ENCODE measurements at places on chromosomes 3 and 15.

DNA sequence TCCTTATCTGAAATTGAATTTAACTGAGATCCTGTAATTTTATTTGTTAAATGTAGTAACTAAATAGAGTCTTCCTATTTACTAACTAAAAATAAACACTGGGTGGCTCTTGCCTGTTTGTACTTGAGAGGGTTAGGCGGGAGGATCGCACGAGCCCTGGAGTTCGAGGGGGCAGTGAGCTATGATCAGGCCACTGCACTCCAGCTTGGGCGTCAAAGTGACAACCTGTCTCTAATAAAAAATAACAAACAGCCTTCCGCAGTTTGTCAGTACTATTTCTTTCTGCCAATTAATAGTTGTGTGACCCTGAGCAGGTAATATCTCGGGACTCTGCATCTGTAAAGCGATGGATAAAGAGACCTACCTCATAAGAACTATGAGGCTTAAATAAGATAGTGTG is 768 bp upstream of the PDE12 start:
- DNase-seq, result no peak

GRCh38 chr3:25257026-25257425 is 171.0 kb upstream of the RARB start:
- no peak for DNase-seq

GRCh38 chr3:130242850-130243569 is 102.5 kb upstream of the COL6A5 start:
- DNase-seq, result no peak

DNA sequence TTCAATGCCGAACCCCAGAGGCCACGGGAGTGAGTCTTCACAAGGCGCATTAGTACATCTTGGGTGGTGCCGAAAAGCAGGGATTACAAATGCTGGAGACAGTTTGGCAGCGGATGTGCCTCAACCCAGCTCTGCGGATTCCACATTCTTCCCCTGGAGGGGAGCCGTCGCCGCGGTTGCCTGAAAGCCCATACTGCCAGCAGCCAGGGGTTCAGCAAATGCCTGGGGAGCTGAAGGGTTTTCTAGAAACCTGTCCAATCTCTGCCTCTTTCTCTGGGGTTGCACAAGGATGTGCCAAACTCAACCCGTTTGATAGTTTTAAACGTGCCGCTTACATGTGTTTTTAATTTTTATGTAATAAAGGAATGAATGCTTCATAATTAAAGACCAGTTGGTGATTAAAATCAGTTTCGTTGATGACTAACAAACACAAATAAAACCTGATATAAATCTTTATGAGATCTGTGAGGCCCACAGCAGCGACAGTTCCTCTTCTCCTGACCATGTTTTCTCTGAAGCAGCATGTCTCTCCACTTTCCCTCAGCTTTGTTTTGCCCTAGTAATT is 74.6 kb upstream of the LEKR1 start:
- DNase-seq, result no peak

DNA sequence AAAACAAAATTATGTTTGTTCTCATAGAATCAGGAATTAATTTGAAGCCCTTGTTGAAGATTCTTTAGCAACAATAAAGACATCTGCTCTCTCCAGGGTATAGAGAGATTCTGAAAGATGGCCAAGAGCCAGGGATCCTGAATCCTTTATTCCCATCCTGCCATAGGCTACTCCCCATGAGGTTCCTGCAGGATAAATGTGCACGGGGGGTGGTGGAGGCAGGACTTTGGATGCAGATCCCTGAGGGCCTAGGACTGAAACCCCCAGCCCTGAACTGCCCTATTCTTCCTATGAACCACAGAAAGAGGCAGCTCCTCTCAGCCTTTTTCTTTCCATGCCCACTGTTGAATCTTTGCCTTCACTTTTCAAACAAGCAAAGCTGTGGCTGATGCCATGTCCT is 17.1 kb downstream of the TMEM108 start:
- no peak for DNase-seq

DNA sequence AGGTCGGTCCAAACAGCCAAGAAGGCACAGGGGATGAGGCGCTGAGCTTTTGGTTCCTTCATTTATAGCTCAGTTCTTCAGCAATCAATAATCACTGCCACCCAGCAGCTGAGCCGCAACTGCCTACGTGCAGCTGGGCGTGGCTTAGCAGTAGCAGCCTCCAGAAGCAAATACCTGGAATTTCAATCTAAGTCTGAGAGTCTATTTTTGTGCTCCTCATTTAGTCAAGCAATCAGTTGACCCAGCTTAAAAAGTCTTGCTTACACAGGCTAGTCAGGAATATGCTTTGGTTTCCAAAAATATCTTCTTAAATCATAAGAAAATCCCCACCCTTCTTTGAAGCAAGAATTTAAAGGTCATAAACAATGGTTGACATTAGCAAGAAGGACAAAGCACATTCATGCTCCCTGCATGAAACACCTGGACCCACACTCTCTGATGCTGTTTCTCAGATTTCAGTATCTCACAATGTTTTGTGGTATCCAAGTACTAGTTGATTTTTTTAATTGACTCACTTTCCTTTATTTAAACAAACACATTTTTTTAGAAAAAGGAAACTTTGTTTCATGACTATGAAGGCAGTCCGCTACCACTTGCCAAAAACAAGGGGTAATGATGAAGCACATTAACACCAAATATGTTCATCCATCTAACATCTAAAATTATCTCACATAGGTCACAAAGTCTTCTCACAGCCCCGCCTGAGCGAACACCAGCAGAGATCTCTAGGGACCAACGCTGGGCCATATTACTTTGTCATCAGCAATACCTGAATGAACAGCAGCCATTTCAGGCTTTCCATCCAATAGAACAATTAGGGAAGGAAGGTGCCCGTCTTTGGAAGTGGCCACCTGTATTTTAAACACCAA is 106.1 kb downstream of the OXNAD1 start:
- DNase-seq, result no peak

DNA sequence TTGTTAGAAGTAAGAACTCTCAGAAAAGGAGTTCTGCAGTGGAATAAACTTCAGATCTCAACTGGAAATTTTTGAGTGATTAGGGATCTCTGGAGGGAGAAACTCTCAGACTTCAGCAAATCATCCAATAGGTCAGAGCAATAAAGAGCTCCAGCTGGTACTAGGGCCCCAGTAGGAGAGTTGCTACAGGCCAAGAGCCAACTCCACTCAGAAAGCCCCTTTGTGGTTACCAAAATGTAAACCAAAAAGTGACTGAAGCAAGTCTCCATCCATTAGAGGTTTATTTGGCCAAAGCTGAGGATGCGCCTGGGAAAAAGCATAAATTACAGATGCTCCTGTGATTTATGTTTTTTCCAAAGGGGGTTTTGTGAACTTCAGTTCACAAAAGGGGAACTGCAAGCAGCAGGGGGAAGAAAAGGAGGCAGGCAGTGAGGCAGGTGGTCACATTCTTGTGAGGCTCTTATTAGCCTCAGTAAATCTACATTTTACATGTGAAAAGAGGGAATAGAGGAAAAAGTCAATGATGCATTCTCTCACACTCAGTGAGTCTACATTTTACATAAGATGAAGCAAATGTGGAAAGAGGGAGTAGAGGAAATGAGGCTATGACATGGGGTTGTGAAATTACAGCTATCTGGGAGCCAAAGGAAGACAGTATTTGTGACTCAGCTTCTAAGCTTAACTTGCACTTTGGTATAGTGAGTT is 92.4 kb upstream of the DAZL start:
- DNase-seq, result no peak

DNA sequence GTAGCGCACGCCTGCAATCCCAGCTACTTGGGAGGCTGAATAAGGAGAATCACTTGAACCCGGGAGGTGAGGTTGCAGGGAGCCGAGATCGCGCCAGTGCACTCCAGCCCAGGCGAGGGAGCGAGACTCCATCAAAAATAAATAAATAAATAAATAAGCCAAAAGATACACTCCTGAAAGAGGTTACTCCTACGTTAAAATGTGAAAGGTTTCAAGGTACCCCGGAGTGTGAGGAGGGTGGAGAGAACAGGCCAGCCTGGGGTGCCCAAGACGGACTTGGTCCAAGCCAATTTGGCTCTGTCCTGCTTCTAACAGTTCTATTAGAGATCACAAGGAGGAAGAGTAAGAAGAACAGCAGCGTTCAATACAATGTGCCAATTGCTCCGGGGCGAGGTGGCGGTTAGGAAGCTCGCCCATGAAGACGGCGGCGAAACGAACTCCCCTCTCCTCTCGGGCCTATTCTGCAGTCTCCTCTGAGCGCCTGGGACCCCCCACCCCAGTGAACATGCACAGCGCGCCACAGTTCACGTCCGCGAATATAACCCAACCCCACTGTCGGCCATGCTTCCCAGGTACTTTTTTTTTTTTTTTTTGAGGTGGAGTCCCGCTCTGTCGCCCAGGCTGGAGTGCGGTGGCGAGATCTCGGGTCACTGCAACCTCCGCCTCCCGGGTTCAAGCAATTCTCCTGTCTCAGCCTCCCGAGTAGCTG is 942 bp downstream of the ELP6 start:
- peak; percentile 13 for DNase-seq

DNA sequence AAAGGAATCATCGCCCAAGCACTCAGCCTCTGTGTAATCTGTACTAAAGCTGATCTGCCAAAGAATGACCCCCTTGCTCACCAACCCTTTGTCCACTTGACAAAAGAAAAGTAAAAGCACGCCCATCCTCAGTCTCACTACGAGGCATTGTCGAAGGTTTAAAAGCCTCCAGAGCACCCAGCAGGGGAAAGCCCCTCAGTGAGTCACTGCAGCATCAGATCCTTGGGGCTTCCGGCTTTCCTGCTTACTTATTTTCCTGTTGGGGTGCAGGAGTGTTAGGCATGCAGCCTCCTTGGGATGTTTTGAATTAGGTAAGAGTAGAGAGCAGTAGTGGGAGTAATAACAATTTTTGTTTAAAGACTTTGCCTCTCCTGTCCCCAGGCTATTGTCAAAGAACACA is 216.1 kb downstream of the MTHFS start:
- DNase-seq, result no peak

DNA sequence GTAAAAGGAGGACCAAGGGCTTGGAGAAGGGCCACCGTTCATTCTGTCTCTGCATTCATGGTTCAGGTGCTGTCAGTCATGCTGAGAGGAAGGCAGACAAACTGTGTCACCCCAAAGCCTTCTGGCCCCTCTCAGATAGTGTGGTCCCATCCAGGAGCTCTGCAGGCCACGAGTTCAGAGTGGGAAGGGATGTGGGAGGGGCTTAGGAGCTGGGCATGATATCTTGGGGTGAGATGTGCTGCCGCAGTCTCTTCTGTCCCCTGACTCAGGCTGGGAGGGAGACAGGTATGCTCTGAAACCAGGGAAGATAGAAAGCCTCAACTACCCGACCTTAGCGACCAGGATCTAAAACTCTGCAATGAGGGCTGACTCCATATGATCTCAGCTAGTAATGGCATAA is 19.6 kb upstream of the MYO1E start:
- DNase-seq, result no peak

- DNase-seq, result no peak
These were observed 51.8 kb upstream of the PLXND1 start for GRCh38 chr3:129658110-129658843.

- no peak for DNase-seq
These were observed 99.6 kb upstream of the NSMCE3 start for GRCh38 chr15:29369261-29369660.

DNA sequence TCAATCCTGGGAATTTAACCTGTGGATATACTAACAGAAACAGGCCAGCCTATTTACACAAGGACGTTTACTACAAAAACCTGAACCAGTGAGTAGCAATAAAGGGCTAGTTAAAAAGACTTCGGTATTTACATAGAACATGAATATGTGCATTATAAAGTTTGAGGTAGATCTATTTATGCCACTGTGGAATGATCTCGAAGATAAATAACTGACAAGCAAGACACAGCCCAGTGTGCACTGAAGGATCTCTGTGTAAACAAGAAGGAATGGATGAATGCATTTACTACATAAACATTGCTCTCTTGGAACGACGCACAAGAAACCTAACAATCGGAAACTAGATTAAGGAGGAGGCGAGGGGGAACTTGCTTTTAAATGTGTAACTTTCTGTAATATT is 132.0 kb upstream of the NSMCE3 start:
- DNase-seq, result no peak

DNA sequence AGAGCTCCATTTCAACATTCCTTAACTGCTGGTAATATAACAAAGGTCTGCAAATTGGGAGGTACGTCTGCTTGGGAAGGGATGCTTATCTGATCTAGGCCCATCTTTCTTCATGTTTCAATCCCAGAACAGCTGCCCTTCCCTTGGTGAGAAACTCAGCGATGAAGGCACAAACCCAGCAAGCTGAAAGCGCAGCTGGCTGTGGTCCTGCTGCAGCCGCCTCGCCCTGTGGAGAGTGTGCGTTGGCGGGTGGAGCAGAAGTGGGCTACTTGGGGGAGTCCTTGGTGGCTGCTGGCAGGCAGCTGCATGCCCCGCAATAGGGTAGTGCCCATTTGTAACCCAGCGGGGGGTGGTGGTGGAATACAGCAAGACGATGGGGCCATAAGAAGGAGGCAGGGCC is 160.6 kb upstream of the WNT5A start:
- DNase-seq, result no peak

- DNase-seq, result no peak
These were observed 24.6 kb downstream of the ITGA11 start for GRCh38 chr15:68407141-68407885.

DNA sequence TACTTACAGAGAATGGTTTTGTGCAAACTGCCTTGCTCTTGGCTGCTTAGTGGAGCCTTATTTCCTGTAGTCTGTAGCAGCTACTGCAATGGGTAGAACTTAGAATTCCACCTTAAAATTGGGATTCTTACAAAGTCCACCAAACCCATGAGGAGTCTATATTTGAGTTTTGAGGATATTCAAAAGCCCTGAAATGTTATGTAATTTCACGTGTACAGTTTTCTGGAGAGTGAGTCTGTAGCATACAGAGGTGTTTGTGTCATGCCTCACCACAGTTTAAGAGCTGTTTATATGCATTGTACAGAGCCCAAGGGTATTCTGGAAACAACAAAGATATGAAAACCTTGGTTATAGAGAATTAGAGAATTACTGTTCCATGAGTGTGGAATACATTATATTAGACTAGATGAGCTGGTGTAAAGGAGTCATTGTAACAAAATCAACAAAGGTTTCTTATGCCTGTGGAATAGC is 114.4 kb downstream of the MBNL1 start:
- no peak for DNase-seq

DNA sequence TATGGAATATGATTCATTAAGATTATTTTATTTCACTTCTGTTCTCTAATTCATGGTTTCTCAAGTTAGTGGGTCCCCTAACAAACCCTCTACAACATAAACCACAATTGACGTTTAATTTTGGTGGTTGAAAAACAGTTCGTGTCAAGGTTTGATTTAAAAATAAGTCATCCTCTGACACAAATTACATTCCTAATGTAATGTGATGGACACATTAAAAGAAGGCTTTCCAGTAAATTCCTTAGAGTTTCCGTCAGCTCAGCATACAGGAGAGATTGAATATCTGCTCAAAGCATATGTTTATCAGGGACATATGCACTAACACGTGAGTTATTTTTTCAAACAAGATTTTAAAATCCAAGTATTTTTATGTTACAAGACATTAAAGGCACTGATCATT is 626.5 kb upstream of the ADAMTS9 start:
- no peak for DNase-seq

- DNase-seq, result no peak
These were observed 5.9 kb downstream of the FLNB start for GRCh38 chr3:58013973-58014649.

GRCh38 chr3:114104414-114104813 is 47.9 kb downstream of the QTRT2 start:
- DNase-seq, result no peak

- no peak for DNase-seq
These were observed 901 bp upstream of the NMB start for GRCh38 chr15:84658788-84659411.

- no peak for DNase-seq
These were observed 11.4 kb downstream of the CLK3 start for GRCh38 chr15:74626752-74627692.
